Left ventricle myocardium superior (tissue), 1 donor: ENCODE measurements at places on chromosomes 4 and X. TPM values are rescaled to one million over a fixed set of nuclear protein-coding genes. Genes with fewer than 3 reads are reported as not detected.

- DNase-seq, result no peak
These were observed 27.1 kb upstream of the IGFBP7 start for GRCh38 chr4:57137261-57137660.

- peak; percentile 22 for DNase-seq
These were observed 88.3 kb downstream of the FAM53A start for GRCh38 chr4:1595789-1596325.

DNA sequence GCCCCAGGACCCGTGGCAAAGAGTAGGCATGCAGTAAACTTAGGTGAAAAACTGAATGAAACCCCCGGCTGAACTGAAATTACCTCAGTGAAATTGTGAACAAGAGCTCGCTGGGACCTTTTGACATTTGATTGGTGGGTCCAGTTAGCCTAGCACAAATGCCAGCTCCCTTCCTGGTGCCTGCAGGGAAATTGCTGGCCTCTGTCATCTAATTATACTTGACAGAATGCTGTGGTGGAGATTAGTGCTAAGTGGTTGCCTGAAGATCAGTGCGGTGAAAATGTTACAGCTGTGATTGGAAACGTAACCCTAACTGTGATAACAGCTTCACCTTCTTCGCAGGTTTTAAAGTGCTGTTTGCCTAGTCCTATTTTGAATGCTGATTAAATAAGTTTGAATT, 43.0 kb downstream of the ADD1 start:
- DNase-seq, result no peak

GRCh38 chrX:115030625-115031024, 13.2 kb upstream of the IL13RA2 start:
- DNase-seq, result no peak

GRCh38 chr4:94559351-94559806, 107.6 kb downstream of the PDLIM5 start:
- DNase-seq, result no peak

- DNase-seq, result no peak
These were observed 353.0 kb downstream of the IDS start for GRCh38 chrX:149151805-149152757.

DNA sequence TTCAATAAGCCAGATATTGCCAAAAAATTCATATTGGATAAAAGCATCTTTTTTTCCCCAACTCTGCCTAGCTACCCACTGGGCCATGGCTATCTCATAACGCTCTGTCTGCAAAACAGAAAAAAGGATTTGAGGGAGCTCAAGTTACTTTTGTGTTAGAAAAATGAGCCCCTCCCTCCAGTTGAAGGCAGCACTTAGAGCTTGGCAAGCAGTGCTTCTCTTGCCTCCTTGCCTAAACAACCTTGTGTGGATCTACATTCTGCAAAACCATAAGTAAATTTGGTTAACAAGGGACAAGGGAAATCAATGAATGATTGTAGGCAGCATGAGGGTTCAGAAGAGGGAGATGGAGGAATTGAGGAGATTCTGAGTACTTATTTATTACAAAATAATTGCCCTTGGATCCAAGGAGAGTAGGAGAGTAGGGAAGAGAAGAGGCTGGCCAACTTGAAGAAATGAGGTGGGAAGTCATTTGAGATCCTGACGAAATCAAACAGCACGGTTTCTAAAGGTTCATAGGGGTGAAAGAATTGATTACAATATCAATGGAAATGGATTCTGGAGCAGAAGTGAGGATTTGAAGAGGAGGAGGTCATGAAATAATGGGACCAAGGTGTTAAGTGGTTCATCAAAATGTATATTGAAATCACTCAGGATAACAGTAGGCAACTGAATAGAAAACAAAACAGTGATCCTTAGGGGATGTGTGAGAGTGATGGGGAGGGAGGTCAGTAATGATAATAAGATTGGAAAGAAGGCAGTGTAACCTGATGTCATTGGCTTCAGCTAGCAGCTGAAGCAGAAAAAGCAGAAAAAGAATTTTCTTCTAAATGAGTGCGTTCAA, 434.8 kb upstream of the IGFBP7 start:
- DNase-seq, result no peak

DNA sequence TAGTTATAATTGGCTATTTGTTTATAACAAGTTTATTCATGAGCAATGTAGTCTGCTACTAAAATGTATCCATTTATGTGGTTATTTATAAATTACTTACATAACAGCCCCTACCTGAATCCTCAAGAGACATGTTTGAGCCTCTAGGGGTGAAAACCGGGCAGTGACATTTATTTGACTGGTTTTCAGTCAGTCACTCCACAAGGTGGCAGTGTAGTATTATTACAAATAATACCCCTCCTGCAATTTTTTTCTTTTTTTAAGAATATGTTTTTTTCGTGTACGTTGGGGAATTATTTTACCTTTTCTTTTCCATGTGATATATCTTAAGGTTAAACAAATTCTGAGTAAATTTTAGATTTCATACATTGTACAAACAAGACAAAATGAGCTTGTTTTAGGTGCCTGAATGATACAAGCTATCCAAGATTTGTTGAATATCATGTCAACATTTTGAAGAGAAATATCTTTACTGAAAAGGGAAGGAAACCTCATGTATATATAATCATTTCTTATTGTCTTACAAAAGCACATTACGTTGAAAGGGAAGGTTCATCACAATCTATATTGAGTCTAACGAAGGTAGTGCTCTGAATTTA, 598.7 kb upstream of the TECRL start:
- no peak for DNase-seq

DNA sequence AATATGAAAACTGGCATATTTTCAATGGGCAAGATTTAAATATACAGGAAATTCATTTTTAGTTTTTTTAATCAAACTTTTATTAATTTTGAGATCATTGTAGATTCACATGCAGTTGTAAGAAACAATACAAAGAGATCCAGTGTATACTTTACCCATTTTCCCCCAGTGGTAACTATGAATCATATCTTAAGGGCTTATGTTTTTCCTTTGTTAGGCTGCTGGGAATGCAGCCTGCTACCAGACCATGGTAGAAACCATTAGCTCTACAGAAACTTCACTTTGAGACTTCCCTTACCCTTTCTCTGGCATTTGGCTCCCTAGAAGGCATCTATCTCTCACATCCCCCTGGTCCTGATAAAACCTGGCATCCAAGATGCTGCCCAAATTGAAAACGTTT, 147.6 kb upstream of the EOLA2 start:
- no peak for DNase-seq

Gene MAB21L2
- 0.17 TPM for total RNA-seq

DNA sequence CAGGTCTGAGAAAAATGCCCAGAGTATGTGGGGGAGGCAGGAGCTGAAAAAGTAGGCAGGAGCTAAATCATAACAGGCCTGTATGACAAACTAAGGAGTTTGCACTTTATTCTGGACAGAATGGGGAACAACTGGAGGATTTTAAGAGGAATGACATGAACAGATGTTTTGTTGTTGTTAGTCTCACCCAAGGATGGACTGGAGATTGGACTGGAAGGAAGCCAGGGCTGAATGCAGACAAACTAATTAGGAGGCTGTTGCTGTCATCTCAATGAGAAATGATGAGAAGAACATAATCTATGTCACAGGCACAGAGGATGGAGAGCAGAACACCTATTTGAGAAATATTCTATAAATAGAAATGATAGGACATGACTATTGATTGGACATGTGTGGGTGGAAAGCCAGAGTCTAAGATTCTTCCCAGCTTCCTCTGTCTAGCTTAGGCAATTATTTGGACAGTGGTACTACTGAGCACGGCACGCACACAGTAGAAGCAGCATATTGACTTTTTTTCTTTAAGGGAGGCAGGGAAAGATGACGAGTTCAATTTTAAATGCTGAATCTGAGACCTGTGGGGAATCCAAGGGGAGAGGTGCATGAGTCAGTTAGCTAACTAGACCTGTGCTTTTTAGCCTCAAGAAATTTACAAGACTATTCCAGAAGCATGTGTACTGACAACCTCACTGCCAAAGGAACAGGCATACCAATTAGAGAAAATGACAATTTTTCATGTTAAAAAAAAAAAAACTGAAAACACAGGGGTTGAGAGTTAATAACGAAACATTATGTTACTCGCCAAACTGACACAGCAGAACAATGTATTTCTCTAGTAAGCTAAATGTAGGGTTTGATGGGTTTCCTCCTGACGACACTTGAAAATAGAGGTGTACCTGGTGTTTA, 963 bp upstream of the USO1 start:
- no peak for DNase-seq

DNA sequence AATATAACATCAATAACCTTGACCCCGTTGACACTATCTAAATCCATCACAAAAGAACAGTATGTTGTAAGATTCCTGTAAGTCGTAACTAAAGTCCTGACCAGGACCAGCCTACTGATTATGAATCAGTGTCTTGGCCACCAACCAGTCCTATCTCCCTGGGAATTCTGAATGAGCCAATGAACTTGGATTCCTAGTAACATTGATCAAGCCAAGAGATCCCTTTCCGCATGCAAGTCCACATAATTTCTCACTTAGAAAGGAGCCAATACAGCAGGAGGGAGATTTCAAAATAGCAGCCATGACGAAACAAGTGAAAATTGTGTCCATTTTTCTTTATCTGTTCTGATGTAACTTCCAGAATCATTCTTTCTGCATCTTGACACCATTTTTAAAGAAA, 9.5 kb downstream of the XPNPEP2 start:
- no peak for DNase-seq
